ENCODE measurements at places on chromosomes 1 and 21. TPM values are rescaled to one million over a fixed set of nuclear protein-coding genes. Genes with fewer than 3 reads are reported as not detected.

The KLHDC9 gene
- total RNA-seq, result 0.20 TPM

The TMEM240 gene
- 3.1 TPM for total RNA-seq

The MMP23B gene
- 0.73 TPM for total RNA-seq

The PLA2G5 gene
- total RNA-seq, result 4.5 TPM

The DCST2 gene
- total RNA-seq, result not detected

The KCNT2 gene
- total RNA-seq, result 0.78 TPM

The AQP10 gene
- not detected for total RNA-seq
